ENCODE measurements at places on chromosomes 16 and 17.

- no peak for DNase-seq
Observed at GRCh38 chr16:76309639-76310335, 32.6 kb downstream of the CNTNAP4 start.

- peak; percentile 85 for DNase-seq
Observed at GRCh38 chr17:66567234-66568170, 265.1 kb downstream of the PRKCA start.

DNA sequence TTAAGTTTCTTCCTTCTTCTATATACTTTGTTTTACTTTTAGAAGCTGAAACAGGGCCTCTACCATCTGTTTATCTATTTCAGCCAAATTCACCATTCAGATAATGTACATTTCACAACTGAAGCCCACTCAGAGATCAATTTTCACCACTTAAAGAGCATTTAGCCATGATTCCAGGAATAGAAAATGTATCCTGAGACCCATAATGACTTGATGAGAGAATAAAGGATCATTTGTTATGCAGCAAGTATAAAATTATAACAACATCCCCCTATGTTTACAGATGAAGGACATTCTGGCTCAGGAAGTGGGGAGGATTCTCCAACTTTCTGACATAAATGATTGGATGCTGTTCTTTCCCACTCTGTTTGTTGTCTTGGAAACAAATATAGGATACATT is 962.1 kb upstream of the EEF2KMT start:
- no peak for DNase-seq

DNA sequence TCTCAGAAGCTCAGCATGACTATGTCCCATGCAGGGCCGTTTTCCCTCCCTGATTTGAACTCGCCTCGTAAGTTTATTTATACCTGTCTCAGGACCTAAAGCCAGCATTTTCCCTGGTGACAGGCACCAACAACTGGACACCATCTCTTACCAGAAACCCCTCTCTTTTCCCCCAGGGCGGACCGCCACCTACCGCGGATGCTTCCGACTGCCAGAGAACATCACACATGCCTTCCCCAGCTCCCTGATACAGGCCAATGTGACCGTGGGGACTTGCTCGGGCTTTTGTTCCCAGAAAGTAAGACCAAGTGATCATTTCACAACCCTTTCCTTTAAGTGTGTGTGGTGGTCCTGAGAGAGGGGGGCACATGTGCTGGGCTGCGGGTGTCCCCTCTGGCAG is 24.7 kb downstream of the WSCD1 start:
- no peak for DNase-seq

GRCh38 chr17:72199256-72199655 is 78.4 kb downstream of the SOX9 start:
- DNase-seq = no peak

DNA sequence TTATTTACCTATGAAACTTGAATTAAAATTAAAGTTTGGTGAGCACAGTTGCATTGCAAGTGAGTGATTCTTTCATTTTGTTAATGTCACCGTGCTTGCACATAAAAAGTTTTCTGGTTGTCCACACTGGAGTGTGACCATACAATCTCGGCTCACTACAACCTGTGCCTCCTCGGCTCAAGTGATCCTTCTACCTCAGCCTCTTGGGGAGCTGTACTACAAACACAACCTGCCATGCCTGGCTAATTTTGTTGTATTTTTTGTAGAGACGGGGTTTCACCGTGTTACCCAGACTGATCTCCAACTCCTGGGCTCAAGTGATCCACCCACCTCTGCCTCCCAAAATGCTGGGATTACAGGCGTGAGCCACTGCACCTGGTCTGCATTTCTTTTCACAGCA is 50.1 kb upstream of the ADCY7 start:
- DNase-seq = no peak

GRCh38 chr16:82700541-82701235 is 73.9 kb downstream of the CDH13 start:
- DNase-seq = peak; percentile 47

GRCh38 chr16:56294579-56294978 is 103.3 kb downstream of the GNAO1 start:
- DNase-seq = no peak

GRCh38 chr17:76735006-76735405 is 2.1 kb downstream of the SRSF2 start:
- DNase-seq = no peak

DNA sequence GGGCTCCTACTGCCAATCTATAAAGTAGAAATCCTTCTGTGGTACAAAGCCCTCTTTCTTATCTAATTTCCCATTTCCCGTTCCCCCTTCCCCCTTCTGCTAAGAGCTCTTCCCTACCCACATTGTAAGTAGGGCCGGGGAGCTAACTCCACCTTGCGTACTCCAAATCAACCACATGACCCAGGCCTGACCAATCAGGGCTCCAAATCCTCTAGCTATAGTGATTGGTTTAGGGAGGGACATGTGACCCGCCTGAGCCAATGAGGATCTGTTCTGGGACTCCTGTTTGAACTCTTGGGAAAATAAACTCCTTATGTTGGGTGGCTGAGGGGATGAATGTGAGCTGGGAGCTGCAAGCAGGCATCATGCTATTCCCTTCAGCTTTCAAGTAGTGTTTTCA is 40.9 kb upstream of the MEOX1 start:
- DNase-seq = no peak

DNA sequence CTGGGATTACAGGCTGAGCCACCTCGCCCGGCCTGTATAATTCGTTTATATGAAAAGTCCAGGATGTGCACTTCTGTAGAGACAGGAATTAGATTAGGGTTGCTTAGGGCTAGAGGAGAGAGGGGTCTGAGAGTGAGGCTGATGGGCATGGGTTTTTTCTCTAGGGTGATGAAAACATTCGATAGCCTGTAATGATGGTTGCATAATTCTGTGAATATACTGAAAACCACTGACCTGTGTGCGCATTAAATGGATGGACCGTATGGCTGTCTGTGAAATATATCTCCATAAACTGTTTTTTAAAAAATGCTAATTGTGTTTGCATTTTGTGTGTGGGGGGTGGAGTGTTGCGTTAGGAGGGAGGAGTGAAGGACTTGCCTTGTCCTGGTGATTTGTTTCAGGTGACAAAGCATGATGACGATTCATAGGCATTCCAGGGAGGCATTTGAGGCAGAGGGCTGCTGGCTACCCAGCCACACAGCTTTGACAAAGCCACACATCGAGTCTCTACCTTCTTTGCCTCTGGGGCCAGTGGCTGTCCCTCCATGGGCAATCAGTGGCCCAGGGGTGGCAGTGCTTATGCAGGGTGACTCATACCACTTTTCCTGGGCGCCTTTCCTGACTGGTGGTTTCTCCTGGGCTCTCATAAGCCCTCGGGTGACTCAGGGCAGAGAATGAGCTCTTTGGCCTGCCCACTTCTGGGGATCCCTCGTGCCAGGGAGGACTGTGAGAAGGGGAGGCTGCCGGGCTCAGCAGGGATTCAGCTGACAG is 148.5 kb upstream of the WSCD1 start:
- DNase-seq = no peak

- no peak for DNase-seq
Observed at GRCh38 chr17:28716740-28717577, 709 bp downstream of the RAB34 start.

DNA sequence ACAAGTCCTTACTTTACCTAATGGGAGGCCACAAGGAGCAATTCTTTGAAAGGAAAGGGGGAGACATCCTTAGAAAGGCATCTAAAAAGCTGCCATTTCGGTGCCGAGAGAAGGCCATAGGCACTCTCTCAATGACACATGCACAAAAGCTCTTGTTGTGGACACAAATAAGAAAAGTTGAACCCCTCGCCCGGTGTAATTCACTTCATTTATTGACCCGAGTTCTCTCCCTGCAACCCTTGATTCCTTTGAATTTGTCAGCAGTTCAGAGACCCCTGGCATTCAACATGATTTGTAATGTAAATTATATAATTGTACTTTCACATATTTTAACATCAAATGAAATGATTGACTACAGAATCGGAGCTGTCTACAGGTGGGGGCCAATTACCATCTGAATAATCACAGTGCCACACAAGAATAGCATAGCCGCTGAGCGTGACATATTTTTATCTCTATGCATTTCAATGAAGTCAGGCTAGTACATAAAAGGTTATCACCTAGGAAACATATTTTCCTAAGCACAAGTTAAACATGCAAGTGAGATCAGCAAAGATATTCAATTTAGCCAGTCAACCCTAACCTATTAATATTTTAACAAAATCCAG is 66.7 kb downstream of the IRX6 start:
- no peak for DNase-seq

DNA sequence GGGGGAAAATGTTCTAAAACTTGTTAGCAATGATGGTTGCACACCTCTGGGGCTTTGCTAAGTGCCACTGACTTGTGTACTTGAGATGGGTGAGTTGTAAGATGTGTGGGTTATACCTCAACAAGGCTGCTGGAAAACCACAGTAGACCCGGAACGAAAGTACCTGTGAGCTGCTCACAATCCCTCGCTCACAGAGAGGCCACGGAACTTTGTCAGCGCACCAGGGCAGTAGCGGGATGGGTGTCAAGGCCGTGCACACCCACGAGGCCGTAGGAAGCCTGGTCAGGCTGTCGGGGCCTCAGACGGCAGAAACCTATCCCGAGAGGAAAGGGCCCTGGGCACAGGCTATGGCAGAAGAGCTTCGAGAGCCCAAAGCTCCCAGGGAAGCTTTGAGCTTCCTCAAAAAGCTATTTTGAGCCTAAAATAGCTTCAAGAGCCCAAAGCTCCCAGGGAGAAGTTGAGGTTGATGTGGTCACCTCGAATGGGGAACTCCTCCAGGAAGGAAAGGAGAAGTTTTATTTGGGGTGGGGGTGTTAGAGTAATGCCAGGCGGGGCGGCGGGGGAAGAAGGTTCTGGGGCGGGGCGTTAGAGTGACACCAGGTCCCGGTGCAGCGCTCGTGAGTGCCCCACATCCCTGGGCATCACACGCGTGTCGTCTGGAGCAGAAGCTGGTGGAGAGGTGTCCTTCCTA is 19.0 kb downstream of the CBFA2T3 start:
- DNase-seq = no peak

GRCh38 chr17:74499992-74500391 is 31.3 kb downstream of the CD300LB start:
- DNase-seq = no peak

- DNase-seq = no peak
Observed at GRCh38 chr16:9256196-9256595, 164.8 kb downstream of the HAPSTR1 start.

DNA sequence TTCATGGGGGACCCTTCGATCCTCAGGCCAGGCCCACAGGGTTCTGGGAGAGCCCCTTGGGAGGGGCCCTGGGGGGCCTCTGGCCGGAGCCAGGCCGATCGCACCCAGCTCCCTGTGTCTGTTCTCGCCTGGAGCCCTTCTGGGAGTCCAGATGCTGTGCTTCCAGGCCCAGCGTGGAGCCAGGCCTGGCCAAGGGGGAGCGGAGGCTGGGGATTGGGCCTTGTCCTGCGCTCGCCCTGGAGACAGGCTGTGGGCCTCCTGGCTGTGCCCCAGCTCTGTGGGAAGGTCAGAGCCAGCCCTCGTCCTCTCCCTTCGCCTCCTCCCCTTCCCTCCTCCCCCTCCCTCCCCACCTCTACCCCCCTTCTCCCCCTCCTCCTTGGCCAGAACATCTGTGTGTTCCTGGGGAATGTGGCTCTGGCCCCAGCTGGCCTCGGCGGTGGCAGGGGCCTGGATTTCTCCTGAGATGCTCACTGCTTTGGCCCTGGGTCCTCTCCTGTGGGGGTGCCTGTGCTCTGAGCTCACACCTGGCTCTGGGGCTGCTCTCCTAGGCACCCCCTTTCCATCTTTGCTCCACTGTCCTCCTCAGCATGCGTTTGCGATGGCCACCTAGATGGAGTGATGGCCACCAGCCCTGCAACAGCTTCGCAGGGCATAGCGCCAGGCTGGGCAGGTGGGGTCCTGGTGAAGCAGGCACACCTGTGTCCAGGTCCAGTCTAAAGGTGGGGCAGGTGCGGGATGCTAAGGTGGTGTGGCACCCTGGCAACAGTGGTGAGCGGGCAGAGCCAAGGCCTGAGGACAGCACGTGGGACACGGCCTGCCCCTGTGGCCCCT is 90.6 kb upstream of the CIBAR2 start:
- no peak for DNase-seq

DNA sequence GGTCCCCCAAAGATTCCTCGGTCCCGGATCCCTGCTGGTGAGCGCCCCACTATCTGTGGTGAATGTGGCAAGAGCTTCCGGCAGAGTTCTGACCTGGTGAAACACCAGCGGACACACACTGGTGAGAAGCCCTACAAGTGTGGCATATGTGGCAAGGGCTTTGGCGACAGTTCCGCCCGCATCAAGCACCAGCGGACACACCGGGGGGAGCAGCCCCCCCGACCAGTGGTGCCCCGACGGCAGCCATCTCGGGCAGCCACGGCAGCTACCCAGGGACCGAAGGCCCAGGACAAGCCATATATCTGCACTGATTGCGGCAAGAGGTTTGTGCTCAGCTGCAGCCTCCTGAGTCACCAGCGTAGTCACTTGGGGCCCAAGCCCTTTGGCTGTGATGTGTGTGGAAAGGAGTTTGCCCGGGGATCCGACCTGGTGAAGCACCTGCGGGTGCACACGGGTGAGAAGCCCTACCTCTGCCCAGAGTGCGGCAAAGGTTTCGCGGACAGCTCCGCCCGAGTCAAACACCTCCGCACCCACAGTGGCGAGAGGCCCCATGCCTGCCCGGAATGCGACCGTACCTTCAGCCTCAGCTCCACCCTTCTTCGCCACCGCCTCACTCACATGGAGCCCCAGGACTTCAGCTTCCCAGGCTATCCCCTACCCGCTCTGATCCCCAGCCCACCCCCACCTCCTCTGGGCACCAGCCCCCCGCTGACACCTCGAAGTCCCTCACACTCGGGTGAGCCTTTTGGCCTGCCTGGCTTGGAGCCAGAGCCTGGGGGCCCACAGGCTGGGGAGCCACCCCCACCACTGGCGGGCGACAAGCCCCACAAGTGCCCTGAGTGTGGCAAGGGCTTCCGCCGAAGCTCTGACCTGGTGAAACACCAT is 2.8 kb downstream of the ZNF48 start:
- no peak for DNase-seq

DNA sequence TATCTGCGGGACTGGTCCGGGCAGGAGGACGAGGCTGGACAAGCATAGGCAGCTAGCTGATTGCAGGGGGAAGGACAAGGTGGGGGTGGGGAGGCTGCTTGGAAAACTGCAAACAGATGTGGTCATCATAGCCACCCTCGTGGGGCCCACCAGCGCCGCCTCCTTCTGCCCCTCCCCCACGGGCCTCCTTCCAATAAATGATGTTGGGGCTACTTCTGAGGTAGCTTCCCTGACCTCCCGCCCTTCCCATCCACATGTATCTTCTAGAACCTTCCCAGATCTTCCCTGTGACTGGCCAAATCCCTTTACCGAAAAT is 12.3 kb upstream of the CDC42EP4 start:
- no peak for DNase-seq

DNA sequence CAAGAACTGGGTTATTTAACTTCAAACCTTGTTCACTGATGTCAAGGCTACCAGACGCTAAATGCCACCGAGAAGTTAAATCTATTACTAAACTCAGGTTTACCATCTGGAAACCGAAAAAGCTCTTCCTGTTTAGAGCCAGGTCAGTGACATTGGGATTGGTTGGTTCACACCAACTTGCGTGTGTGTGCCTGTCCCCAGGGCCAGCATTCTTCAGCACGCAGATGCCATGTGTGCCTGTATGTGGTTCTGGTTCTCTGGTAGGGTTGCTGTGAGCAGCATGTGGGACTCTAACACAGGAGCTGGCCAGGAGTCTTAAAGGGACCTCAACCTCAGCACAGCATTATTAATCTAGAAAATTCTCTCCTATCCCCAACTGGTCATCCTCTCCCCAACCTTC is 18.1 kb upstream of the TBX2 start:
- no peak for DNase-seq

- no peak for DNase-seq
Observed at GRCh38 chr17:50452630-50453300, 15.9 kb downstream of the CHAD start.

- no peak for DNase-seq
Observed at GRCh38 chr17:64216000-64216337, 47.1 kb downstream of the TEX2 start.
